Stimulated activated naive B cell treated with anti-CD40 and anti-IgM and Interleukin-4, amounts not matched to agents 10 μg/mL and 1 μg/mL and 100 μg/mL, for 72 hours (primary cell): ENCODE measurements at places on chromosomes 5 and 9.

DNA sequence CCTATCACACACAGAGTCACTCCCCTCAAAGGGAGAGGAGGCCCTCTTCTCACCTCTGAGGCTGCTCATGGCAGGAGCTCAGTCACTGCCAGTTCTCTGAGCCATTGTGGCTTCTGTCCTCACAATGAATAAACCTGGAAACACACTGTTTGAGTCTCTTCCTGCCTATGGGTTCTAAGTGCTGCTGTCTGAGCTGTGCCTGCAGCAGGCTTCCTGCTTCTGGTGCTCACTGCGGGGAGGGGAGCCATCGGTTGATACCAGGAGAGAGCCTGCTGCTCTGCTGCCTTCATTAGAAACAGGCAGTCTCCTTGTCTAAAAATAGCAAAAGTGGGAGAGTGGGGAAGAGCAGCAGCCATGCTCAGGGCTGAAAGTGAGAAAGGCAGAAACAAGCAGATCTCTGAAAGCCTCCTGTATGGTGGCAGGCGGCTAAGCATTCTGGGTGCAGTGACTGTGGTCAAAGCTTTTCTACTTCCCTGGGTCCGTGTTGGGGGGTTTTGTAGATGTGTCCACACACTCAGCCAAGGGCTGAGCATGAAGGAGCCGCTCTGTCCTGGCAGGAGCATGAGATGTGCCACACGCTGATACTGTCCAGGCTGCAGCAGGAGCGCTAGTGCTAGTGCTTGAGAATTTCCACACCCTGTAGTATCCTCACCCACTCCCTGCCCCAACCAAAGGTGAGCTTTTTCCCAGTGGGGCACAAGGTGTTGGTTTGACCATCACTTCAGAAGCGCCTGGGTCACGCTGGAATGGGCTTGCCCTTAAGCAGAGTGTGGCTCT is 34.2 kb downstream of the PRKACG start:
- no peak for DNase-seq

DNA sequence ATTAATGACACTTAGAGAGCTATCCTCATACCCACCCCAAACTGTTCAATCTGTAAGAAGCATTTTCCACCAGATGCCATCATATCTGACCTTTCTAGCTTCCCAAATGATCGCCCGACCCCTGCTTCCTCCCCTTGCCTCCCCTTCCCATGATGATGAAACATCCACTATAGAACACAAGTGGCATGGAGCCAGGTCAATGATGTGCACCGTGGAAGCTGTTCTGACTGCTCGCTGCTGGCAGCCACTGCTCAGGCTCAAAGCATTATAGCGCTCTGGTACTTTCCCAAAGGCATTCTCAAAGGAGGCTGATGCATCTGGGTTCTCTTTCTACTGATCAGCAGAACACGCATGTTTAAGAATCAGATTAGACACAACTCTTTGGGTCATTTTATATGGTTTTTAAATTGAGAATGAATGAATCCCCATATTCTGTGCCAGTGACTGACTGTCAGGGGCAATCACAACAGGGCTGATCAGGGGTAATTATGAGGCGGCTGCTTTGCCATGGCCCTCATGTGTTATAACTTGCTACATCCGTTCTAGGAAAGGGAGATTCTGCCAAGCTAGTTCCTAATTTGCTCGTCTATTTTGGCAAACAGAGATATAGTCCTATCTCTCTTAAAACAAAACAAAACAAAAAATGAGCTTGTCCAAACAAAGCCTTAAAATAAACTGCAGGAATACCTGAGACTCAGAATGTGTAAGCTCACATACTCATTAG is 343.7 kb downstream of the ENC1 start:
- no peak for DNase-seq

DNA sequence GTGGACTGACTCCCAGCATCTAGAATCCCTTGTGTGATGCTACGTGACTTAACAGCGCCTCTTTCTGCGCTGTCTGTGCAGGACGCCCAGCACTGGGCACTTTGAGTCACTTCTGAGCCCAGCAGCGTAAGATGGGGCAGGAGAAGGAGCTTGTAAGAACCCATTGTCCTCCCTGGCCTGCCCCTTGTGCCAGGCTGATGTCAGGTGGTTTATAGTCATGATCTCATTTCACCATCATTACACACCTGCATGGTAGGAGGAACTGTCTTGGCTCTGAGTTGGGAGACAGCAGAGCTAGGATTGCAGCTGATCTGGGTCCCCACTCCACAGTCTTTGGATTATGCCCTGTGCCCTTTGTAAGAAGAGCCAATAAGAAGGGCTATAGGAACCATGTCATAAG is 12.2 kb downstream of the ERGIC1 start:
- no peak for DNase-seq

DNA sequence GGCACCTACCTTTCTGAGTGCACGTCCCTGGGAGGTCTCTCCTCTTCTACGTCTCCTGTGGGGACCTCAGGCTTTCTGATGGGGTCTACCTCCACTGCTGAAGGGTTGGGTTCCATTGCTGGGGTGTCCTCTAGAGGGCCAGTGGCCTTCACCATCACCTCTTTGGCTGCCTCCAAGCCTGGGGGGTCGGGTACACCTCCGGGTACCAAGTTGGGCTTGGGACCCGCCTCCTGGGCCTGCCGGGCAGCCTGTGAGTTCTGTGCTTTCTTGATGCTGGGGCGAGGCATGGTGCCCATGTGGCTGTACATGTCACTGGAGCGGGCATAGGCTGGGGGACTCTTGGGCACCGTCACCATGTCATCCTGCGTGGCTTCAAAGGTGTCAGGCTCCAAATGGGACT is 4.5 kb downstream of the SH2D3C start:
- DNase-seq: no peak

DNA sequence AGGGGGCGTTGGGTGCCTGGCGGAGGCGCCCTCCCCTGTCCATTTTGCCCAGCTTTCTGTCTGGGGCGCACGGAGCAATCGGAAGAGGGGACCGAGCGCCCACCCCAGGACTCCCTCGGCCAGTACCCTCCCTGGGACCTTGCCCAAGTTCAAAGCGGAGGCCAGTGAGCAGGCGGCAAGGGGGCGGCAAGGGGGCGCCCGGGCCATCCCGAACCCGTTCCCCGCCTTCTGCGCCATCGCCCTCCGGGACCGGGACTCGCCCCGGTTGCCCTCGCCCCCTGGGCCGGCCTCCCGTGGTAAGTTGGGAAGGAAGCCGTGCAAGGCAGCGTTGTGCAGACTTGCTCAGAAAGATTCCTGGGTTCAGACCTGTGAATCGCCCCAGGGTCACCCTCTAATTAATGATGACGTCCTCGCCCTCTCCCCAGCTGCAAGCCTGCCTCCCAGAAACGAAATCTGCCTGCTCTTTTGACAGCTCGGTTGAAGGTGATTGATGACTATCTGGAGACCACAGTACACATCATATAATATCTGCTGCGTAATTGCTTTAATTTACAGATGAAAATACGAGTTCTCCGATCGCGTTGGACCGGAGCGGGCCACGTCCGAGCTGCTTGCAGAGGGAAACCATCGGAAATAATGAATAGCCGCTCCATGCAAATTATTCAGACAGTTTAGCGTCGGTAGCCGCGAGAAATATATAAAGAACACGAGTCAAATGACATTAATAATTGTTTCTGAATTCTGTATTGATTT is 1.4 kb upstream of the IRX4 start:
- DNase-seq: no peak

DNA sequence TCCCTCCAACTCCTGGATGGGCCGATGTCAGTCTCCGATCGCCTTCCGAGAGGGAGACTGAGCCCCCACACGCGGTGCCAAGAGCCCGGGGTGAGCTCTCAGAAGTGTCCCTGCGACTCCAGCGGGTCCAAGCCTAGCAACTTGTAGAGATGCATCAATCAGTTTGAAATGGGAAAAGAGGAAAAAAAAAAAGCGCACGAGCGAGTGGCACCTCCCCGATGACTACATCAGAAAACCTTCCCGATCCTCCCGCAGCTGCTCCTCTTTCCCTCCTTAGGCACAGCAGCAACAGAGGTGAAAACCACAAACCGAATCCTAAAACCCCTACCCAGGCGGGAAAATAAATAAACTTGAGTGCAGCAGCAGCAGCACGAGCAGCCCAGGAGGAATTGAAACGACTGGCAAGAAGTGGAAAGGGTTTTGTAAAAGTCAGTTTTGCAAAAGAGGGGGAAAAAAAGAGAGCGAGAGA is 1.0 kb upstream of the EFNA5 start:
- DNase-seq: no peak

DNA sequence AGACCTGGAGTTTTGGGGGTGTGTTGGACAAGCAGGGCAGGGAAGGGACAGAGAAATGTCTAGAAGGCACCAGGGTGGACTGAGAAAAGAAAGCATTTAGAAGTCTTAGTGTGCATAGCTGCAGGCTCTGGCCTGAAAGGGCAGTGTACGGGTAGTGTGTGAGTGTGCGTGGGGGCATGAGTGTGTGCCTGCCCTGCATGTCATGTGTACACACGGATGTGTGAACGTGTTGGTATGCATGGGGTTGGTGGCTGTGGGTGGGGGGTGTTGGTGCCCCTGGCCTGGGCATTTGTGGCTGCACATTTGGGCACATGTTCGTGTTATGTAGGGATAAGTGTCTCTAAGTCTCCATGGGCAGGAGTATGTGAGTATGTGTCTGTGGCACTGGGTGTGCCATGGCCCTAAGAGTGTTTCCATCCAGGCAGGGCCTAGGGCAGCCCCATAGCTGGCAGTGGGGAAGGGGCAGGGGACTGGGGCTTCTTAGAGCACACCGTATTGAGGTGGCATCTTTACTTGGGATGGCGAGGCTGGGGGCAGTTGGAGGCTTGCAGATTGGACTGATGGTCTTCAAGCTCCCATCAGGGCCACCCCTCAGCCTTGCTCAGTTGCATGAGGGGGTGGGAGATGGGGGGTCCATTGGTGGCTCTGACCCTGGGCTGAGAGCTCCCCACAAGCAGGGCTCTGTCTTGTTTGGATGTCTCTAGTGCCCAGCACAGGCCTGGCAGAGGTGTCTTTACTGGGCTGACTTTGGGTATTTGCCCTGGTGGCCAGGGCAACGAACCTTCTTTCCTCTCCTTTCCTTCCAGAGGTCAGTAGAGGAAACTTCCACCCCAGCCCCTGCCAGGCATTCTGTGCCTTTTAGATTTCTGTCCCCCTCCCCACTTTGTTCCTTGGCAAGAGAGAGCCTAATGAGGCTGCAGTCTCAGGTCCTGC is 15.0 kb downstream of the PSD2 start:
- no peak for DNase-seq

GRCh38 chr5:172834415-172835289 is 601 bp downstream of the ERGIC1 start:
- peak; percentile 29 for DNase-seq

GRCh38 chr9:21395778-21396717 is 10.8 kb upstream of the IFNA2 start:
- no peak for DNase-seq

GRCh38 chr5:119309326-119309725 is 46.5 kb upstream of the TNFAIP8 start:
- no peak for DNase-seq

- DNase-seq: no peak
These were observed 3.2 kb downstream of the TOR4A start for GRCh38 chr9:137280474-137281344.

DNA sequence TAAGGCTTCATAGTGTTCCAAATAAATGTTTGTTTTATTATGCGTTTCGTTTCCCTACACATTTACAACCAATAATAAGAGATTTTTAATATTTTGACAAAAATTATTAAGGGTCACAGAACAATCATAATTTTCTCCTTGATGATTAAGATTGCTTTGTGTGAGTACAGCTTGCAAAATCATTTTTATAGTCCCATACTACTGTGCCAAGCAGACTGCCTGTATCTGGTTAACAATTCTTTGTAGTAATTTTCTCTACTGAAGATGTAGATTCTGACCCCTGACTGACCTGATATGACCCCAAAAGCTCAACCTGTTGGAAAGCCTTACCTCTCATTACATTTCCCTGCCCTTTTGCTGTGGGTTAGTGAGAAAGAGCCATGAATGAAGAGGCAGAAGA is 311.9 kb upstream of the PIK3R1 start:
- DNase-seq: no peak

GRCh38 chr9:11141357-11141756 is 528.6 kb upstream of the PTPRD start:
- DNase-seq: no peak

DNA sequence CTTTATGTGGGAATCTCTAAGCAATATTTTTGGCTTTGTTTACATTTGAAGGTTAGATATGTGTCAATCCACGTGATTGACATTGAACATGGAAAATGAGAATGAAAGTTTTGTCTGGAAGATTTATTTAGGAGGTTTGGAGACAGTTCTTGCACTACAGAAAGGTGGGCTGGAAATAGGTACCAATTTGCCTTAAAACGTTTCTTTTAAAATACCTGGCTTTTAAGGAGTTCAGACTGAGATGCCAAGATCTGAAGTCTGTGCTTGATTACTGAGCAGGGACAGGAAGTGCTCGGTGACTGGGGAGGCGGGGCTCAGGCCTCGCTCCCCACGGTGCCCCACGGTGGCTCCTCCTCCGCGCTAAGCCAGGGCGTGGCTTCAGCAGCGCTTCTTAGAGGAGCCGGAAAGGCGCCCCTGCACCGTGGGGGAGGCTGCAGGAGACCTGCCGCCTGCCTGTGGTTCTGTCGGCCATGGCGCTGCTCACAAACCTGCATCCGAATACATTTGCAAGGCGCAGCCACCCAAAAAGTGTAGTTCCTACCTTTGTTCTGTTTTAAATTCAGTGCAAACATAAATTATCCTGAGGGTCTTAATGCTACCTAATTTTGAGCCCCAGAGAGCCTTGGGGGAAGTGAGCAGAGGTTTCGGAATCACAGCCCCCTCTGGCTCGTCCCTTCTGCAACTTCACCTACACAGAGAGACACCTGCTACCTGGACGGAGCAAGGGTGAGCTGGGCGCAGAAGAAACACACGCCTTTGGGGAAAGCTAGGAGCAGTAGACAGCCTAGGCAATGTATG is 49.2 kb downstream of the USP20 start:
- DNase-seq: peak; percentile 92

GRCh38 chr5:162529886-162530285 is 462.3 kb downstream of the GABRG2 start:
- DNase-seq: no peak

GRCh38 chr5:73039082-73039481 is 81.3 kb upstream of the TMEM171 start:
- no peak for DNase-seq

DNA sequence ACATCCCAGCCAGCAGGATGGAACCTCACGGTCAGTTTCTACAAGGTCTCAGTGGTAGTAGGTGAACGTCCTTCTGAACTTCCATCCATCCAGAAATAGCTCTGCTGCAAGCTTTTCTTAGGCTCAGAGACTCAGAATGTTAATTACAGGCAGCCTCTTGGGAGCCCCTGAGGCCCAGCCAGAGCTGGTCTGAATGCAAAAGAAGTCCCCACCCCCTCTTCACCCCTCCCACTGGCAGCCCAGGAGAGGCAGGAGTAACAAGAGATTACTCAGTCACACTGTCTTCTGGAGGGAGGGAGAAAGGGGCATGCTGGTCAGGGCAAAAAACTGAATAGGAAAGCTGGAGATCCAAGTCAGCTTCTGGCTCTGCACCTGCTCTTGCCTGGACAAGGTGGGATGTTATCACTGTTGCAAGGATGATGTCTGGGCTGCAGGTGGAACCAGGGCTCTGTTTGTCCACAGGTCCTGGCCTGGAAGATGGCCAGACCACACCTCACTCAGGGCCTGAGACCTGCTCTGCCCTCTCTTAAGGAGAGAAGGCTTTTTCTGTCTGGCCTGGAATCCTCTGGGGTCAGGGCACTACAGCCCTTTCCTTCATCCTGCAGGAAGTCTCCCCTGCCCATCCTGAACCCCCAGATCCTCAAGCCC is 9.1 kb downstream of the ENHO start:
- no peak for DNase-seq

- no peak for DNase-seq
These were observed 8.8 kb downstream of the PHYHD1 start for GRCh38 chr9:128929560-128929959.

- DNase-seq: no peak
These were observed 437.1 kb upstream of the TLE4 start for GRCh38 chr9:79134654-79135053.
